ENCODE measurements at places on chromosomes 4 and X.

DNA sequence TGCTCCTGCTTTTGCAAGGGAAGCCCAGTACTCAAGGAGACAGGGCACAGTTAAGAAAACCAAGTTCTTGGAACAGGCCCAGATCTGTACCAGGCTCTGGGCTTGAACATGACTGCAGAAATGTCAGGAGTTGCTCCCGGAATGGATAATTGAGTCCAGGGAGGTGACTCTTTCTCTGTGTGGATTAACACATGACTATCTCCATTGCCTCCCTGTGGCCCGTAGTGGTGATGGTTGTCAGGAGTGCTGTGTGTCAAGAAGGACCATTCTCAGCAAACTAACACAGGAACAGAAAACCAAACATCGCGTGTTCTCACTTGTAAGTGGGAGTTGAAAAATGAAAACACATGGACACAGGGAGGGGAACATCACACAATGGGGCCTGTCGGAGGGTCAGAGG, 39.9 kb downstream of the CCKAR start:
- DNase-seq = no peak

GRCh38 chr4:998096-998691, 5.0 kb upstream of the SLC26A1 start:
- no peak for DNase-seq

GRCh38 chrX:104270916-104271512, 16.3 kb upstream of the ESX1 start:
- peak; percentile 3 for DNase-seq

- no peak for DNase-seq
Observed at GRCh38 chr4:35918491-35918977, 325.8 kb downstream of the ARAP2 start.

DNA sequence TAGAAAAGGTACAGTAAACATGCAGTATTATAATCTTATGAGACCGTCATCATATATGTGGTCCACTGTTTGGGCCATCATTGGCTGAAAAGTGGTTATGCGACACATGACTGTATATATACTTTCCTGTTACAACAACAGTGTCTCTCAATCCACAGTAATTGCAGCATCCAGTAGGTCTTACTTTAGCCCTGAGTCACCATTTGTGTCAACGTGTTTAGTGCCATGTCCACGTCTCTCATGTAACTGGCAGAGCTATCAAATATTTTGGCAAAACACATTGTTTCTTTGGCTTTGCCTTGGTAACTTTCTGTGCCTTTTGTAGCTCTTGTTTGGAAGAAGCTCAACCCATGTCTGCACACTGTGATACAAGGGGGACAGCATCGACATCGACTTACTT, 73.8 kb downstream of the CD38 start:
- peak; percentile 22 for DNase-seq
